ENCODE measurements at places on chromosomes 16 and 17. TPM values are rescaled to one million over a fixed set of nuclear protein-coding genes. Genes with fewer than 3 reads are reported as not detected.
A peak's percentile ranks its signal among the peaks of the same experiment; 100 is the strongest.

The PABPN1L gene
- not detected for total RNA-seq

The CNTNAP4 gene
- 0.54 TPM for total RNA-seq

The EVI2B gene
- total RNA-seq: not detected

The TP53TG3 gene
- not detected for total RNA-seq

The CHRNE gene
- 1.2 TPM for total RNA-seq

The LPO gene
- 0.07 TPM for total RNA-seq

The TLK2 gene
- 76.2 TPM for total RNA-seq

The ABCC12 gene
- total RNA-seq: 1.2 TPM

- no peak for DNase-seq
Observed at GRCh38 chr16:48612611-48613010, 2.6 kb upstream of the N4BP1 start.

DNA sequence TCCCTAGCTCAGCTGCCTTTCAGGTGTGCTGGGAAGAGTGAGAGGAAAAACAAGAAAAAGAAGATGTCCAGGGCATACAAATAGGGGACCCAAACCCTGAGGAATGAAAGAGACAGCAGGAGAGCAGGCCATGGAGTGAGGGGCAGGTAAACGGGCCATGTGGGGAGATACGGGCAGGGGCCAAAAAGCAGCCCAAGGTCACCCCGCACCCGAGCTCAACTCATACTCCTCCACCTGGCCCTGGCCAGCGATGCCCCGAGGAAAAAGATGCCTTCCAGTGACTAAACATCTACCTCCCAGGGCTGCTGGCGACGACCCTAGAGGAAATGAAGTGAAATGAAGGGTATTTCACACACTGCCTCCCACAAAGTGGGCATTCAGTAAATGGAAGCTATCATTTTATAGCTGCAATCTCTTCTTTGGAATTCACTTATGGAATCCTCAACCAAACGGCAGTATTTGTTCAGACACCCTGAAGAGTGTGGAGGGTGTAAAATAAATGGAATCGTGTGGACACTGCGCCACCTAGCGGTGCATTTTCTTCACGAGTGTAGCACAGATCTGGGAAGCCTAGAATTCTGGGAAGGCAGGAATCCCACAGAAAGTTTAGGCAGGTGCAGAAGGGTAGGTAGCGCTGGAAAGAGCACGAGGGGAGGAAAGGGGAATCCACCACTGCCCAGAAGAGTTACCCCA is 14.9 kb downstream of the ELAC2 start:
- DNase-seq: peak; percentile 95

GRCh38 chr17:54013072-54013471 is 190.3 kb downstream of the KIF2B start:
- DNase-seq: no peak

DNA sequence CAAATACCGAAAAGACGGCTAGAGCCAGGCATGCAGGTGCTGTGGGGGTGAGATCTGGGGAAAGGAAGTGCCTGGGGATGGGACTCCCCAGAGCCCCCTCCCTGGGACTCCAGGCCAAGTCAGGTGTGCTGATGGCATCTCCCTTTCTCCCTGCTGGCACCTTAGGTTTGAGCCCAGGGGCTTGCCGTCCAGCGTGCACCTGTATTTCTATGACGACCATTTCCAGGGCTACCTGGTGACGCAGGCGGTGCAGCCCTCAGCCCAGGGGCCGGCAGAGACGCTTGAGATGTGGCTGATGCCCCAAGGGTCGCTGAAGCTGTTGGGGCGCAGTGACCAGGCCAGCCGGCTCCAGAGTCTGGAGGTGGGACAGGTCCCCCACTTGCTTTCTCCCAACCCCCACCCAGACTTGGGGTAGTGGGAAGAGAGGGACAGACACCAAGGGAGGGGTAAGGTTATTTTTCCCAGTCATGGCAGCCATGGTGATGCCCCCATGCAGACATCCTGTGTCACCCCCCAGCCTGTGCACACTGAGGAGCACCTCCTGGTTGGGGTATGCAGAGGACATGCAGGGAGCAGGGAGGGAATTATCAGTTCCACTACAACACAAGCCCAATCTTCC is 11.1 kb downstream of the XYLT2 start:
- DNase-seq: peak; percentile 33

- no peak for DNase-seq
Observed at GRCh38 chr16:53094013-53094630, 39.3 kb downstream of the CHD9 start.

- peak; percentile 94 for DNase-seq
Observed at GRCh38 chr16:67672739-67673662, 6.4 kb downstream of the C16orf86 start.

- DNase-seq: no peak
Observed at GRCh38 chr16:11131706-11132105, 124.3 kb downstream of the SOCS1 start.

- peak; percentile 87 for DNase-seq
Observed at GRCh38 chr17:82065638-82066303, at the start of gene DUS1L. Gene DUS1L, minus strand, starts transcription at chr17:82065804. Its CDS starts 745 bp downstream, at chr17:82065059.

GRCh38 chr16:82017911-82018568 is 6.8 kb upstream of the SDR42E1 start:
- no peak for DNase-seq

DNA sequence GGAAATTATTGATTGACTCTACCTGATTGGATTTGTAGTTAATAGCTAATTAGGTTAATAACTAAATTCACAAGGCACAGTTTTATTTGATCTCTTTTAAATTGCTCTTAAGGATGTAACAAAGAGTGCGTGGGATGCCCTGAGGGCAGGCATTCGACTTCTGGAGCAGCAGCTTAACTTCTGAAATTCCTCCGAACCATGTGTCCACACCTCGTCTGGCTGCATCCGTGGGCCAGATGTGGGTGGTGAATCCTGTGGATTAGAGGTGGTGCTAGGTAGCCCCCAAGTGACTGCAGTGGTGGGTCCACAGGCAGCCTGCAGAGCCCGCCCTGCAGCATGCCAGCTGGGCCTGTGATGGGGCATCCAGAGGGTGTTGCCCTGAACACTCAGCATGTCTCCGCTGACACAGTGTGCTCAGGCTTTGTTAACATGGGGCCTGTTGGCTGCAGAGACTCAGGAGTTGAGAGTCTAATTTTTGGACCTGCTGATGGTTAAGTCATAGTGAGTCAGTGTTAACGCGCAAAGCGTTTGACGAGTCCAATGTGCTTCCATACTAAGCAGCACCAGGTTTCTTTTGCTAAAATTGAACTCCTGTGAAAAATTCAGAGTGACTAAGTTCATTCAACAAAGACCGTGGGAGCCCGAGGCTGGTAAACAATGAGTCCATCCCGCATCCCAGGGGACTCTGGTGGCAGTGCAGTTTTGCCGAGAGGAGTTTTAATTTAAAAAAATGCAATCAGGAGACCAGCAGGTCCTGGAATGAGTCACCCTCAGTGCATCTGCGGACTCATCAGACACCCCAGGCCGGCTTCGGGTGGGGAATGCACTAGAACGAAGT is 3.8 kb upstream of the NPB start:
- DNase-seq: no peak

GRCh38 chr17:28912281-28912937 is 9.5 kb upstream of the DHRS13 start:
- peak; percentile 74 for DNase-seq

DNA sequence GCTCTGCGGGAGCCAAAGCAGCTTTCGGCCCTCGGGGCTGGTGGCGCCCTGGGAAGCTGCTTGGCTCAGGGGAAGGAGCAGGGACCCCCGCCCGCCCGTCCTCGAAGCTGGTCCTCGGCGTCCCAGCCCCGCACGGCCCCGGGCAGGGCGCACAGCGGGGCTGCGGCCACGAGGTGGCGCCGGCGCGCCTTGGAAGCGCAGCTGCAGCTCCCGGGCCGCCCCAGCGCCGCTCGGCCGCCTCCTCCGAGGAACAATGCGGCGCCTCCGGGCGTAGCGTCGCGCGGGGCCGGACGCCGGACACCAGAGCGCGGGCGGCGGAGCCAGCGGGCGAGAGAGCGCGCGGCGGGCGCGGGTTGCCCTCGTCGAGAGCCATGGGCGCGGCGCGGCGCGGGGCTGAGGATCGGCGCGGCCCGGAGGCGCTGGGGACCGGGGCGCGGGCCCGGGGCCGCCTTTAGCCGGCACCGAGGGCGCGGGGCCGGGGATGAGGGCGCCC is at the start of gene MGAT5B:
Gene MGAT5B, plus strand, starts transcription at position 229 of the 493 bp plus-strand sequence. CDS start 626 bp downstream, outside the sequence.
- peak; percentile 98 for DNase-seq

GRCh38 chr17:75194879-75195278 is 10.6 kb upstream of the NUP85 start:
- no peak for DNase-seq

- peak; percentile 72 for DNase-seq
Observed at GRCh38 chr17:73641826-73642600, 2.2 kb downstream of the SDK2 start.

GRCh38 chr17:29193146-29193545 is 12.9 kb upstream of the MYO18A start:
- no peak for DNase-seq

DNA sequence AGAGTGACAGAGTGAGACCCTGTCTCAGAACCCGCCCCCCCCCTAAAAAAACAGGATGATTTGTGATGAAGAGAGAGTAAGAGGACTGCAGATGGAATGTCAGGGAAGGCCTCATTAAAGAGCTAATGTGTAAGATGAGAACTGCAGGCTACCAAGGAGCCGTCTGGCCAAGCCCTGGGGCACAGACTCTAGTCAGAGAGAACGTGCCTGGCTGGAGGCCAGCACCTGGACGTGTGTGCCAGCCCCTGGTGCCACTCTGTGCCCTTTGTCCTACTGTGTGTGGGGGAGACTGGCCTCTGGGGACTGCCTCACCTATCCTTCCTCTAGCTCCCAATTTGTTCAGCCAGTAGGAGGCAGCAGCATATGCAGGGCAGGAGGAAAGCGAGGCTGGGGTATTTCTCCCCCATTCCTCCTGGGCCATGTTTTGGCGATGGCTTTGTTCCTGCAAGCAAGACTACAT is 37.1 kb downstream of the KNOP1 start:
- peak; percentile 58 for DNase-seq

Measured in endodermal cell (in vitro differentiated cells).